Activated CD4-positive, alpha-beta T cell treated with anti-CD3 and anti-CD28 coated beads, Interleukin-2, Interleukin-6, amounts not matched to agents 100 ng/mL and 50 ng/mL, durations not matched to agents 16 hours and 8 hours (primary cell): ENCODE measurements at places on chromosomes 3 and 15.

DNA sequence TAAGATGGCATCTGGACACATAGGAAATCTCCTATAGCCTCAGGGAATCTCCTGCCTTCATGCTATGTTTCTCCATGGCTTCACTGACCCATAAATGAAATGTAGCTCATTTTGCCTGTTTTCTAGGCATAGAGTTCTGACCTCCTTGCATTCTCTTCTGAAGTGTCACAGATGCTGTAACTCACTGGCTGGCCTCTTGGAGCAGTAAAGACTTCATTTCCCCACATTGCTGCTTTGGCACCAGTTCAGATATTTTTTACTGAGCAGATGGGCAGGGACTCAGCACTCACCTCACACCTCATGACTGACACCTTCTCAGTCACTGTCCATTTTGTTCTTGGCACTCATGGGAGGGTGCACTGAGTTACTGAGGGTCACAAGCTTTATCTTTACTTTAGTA is 286.7 kb upstream of the TGFBR2 start:
- DNase-seq = peak; percentile 34

DNA sequence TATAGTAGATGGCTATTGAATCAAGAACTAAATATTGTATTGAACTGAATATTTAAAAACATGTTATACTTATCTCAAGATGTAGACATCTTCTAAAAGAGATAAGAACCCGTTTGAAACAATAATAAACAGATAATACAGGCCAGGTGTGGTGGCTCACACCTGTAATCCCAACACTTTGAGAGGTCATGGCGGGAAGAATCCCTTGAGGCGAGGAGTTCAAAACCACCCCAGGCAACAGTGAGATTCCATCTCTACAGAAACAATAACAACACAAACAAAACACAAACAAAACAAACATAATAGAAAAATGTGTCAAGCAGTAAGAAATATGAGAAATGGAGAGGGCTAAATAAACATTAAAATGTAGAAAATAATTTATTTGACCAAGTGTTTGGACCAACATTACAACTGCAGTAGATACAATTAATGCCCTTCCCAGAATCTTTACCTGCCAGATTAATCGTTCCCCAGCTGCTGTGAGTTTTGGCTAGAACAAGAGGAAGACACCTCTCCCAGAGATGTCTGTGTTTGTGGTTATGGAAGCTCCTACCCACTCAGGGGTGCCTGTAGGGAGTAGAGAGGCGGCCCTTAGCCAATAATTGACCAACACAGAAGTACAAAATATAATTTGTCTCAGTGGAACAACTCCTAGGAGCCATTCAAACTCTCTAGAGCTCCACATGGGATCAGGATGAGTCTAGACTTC is 111.9 kb upstream of the AGTR1 start:
- DNase-seq = no peak

- DNase-seq = no peak
These were observed 283.2 kb upstream of the KCNH8 start for GRCh38 chr3:18864933-18865731.

- DNase-seq = no peak
These were observed 877.8 kb downstream of the TUSC7 start for GRCh38 chr3:117587416-117587815.

GRCh38 chr3:15964605-15965442 is 167.0 kb upstream of the ANKRD28 start:
- DNase-seq = no peak
